ENCODE measurements at places on chromosomes 11 and 22.

DNA sequence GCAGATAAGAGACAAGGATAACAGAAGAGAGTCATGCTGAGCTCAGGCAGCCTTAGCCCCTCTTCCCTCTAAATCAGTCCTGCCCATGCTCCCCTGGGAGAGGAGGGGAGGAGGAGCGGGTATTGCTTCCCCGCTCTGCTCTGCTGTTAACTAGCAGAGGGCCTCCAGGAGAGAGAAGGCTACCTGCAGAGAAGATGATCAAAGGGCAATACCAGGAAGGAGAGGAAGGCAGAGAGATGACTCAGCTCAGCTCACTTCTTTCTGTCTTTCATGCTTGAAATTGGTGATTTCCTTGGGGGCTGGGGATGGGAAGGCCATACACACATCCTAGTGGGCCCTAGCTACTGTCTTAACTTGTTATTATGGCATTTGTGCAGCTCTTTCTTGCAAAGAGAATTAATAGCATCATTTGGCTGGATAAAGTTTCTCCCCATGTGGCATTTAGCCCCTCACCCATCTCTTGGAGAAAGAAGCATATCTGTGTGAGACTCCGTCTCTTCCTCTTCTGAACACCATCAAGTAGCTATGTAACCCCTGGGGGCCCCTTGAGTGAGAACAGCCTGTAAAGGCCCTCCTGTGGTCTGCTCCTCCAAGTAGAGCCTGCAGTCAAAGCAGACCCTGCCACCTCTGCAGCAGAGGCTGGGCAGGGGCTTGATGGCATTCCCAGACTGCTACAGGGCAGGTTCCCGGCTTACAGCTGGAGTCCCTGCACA, 33.4 kb upstream of the AMOTL1 start:
- no peak for DNase-seq

DNA sequence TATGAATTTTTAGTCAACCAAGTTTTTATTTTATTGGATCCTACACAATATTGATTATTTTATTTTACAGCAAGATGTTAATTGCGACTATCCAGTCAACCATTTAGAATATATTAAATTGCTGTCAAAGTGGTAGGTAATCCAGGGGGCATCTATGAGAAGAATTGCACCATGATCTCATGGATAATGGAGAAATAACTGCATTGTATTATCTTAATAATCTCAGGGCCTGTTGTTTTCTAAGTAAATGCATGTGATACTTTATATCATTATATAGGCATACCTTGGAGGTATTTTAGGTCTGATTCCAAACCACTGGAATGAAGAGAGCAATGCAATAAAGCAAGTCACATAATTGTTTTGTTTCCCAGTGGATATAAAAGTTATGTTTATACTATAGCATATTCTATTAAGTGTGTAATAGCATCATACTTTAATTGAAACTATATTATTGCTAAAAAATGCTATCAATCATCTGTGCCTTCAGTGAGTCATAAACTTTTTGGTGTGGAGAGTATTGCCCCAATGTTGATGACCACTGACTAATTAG, 595.4 kb upstream of the CHORDC1 start:
- no peak for DNase-seq

DNA sequence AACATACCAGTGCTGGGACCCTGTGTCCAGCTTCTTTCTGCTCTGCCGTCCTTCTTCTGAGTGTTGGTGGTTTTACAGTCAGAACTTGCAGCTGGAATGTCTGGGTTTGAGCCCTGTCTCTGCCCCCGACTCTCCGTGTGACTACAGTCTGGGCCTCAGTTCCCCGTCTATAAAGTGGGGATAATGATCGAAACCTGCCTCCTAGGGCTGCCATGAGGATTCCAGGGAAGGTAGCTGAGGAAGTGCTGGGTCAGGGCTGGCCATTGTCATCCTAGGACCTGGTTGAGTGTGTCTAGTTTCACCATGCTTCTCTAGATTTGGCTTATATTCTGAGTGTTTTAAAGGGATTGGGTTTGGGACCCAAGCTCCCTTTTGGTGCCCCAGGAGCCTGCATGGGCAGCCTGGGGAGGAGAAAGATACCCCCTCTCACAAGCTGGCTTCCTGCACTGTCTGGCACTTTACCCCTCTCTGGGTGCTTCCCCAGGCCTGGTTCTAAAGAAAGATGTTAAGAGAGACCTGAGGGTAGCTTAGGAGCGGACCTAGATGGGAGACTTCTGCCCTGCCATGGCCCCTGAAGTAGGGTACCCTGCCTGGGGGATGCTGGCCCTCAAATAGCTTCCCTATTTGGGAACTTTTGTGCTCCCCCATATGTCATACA, 49.9 kb downstream of the TSPAN18 start:
- DNase-seq: no peak

DNA sequence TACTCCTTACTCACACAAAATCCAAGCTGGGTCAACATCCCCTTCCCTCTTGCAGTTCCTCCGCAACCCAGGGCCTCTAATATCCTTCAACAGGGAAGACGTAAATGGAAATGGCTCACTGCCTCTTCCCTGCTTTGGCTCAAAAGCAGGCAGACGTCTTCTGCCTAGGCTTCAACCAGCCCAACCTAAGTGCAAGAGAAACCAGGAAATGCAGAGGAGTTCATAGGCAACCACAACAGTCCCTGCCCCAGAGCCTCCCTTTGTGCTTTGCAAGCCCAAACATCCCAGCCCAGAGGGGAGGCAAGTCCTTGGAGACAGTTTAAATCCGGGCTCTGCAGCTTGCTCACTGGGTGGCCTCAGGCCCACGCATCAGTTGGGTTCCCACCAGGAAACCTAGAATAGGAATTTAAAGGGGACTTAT, 33.3 kb downstream of the CD6 start:
- no peak for DNase-seq

Data from activated B cell treated with CpG ODN at 0.5 μM for 24 hours (primary cell).